ENCODE measurements at places on chromosomes 3 and 15.
A peak's percentile ranks its signal among the peaks of the same experiment; 100 is the strongest.

DNA sequence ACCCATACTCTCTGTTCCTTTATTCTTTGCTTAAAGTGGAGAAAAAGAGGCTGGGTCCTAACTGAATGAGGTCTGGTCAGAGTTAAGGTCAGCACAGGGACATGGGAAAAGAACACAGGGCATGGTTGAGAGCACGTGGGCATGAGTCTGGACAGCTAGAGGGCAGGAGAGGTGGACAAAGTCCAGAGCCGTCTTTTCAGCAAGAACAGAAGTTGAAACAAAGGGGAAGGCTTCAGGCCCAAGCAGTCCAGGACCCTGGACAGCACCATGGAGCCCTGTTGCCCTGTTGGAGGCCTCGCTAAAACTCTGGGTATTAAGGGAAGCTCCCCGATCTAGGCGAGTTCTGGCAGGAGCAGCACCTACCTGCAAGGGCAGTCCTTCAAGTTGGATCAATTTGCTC lies 50.7 kb downstream of the XYLB start:
- no peak for DNase-seq

- no peak for DNase-seq
Measured at GRCh38 chr3:14424711-14425580, 22.5 kb downstream of the SLC6A6 start.

DNA sequence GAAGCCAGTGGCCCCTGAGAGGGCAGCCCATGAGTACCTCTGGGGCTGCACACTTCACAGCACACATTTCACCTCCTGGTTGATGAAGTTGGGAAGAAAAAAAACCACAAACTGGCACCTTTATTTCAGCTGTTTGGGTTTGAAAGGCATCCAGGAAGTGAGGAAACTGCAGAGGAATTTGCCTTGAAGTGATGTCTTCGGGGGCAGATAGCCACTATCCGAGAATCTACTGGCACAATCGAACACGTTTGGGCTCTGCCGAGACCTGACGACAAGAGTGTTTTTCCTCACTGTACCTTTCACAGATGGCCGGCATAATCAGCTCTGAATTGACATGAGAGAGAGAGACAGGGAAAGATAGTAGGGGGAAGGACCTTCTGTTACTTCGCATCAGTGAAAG lies 59.7 kb downstream of the LRIG1 start:
- DNase-seq: no peak

DNA sequence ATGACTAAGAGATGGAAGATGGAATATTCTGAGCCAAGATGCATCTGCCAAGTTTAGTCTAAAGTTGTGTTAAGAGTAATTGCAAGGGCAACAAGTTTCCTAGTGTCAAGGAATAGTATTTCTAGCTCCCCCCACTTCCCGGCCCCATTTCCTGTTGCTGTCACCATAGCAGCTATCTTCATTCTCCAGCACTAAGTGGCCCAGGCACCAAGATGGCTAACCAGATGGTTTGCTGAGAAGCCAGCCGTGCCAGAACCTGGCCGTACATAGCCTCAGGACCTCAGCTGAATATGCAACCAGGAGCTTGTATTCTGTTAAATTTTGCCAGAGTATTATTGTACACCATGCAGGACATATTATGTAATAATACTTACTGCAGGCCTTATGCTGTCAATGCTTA lies 108.8 kb upstream of the UMPS start:
- DNase-seq: no peak

GRCh38 chr3:124260206-124260915 lies 268.4 kb upstream of the ROPN1 start:
- DNase-seq: peak; percentile 52

GRCh38 chr3:188151438-188151837 lies 2.5 kb upstream of the LPP start:
- DNase-seq: no peak

All from T1000 (cell line).